ENCODE measurements at places on chromosomes 3 and 15.

- no peak for DNase-seq
Observed at GRCh38 chr3:134911586-134912548, 116.8 kb downstream of the EPHB1 start.

DNA sequence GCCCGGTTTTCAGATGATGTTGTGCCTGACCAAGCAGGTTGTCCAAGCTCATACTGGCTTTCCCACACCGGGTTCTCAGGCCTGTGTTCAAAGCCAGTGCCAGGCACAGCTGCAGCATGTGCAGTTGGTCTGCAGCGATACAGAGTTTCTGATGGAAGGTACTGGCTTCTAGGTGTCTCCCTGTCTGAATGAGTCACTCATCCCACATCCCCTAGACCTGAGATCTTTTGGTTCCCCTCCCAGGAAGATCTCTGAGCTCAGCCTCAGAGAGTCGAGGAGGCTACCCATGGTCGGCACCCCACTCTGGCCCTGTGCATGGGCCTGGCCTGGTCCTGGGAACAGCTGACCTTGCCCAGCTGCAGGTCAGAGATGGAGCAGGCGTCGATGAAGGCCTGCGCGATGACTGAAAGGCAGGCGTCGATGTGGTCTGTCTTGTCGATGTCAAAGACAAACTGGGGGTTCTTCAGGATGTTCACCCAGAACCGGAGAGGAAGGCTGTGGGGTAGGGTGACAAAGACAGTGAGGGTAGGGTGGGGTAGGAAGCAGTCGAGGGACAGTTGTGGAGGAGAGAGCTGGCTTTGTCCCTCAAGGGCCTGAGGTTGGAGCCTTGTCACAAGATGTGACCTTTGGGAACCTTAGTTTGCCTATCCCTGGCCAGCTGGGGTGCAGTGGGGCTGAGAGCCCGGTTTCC, 15.3 kb downstream of the H1-8 start:
- no peak for DNase-seq

GRCh38 chr3:12194669-12195161, 36.0 kb upstream of the TIMP4 start:
- no peak for DNase-seq

GRCh38 chr3:50226888-50227389, 9.1 kb upstream of the GNAI2 start:
- no peak for DNase-seq

GRCh38 chr3:168981396-168981795, 682.1 kb downstream of the MECOM start:
- DNase-seq = no peak

- DNase-seq = no peak
Observed at GRCh38 chr3:117219296-117219695, 509.7 kb downstream of the TUSC7 start.

GRCh38 chr15:66876421-66876730, 174.3 kb downstream of the SMAD6 start:
- DNase-seq = no peak

- no peak for DNase-seq
Observed at GRCh38 chr15:99441871-99442251, 123.9 kb upstream of the MEF2A start.

- DNase-seq = no peak
Observed at GRCh38 chr3:39819899-39820298, 10.5 kb downstream of the MYRIP start.

DNA sequence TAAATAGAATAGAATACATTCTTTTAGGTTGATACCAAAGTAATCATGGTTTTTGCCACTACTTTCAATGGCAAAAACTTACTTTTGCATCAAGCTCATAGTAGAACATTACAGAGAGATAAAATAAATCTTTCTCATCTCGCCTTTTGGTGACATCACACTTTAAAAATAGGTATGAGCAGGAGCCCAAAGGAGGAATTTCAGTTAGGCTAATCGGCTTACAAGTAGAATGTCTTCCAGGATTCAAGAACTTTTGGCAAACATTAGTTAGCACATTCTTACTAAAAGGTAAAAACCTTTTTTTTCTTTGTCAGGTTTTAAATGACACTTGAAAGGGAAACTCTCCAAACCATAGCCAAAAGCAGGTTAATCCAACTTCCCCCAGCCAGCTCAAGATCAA, 59.7 kb upstream of the CMSS1 start:
- DNase-seq = no peak

GRCh38 chr3:101146946-101147345, 153.7 kb upstream of the ABI3BP start:
- no peak for DNase-seq

DNA sequence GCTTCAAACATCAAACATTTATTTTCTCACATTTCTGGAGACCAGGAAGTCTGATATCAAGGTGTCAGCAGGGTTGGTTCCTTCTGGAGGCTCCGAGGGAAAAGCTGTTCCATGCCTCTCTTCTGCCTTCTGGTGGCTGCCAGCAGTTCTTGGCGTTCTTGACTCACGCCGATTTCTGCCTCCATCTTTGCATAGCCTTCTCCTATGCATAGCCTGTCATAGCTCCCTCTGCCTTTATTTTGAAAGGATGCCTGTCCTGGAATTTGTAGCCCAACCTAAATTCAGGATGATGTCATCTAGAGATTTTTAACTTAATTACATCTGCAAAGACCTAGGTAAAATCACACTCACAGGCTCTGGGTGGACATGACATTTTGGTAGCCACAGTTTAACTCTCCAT, 70.4 kb downstream of the RGMA start:
- no peak for DNase-seq

DNA sequence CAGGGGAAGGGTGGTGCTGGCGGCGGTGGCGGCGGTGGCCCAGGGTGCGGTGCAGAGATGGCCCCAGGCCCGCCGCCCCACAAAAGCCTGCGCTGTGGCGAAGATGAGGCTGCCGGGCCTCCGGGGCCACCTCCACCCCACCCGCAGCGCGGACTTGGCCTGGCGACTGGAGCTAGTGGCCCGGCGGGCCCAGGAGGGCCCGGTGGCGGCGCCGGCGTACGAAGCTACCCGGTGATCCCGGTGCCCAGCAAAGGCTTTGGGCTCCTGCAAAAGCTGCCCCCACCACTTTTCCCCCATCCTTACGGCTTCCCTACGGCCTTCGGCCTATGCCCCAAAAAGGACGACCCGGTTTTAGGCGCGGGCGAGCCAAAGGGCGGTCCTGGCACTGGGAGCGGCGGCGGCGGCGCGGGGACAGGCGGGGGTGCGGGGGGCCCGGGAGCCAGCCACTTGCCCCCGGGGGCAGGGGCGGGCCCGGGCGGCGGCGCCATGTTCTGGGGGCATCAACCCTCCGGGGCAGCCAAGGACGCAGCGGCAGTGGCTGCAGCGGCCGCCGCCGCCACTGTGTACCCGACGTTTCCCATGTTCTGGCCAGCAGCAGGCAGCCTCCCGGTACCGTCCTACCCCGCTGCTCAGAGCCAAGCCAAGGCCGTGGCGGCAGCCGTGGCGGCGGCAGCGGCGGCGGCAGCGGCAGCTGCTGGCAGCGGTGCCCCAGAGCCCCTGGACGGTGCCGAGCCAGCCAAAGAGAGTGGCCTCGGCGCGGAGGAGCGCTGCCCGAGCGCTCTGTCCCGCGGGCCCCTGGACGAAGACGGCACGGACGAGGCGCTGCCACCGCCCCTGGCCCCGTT, 1.6 kb downstream of the SKOR1 start:
- no peak for DNase-seq

- DNase-seq = no peak
Observed at GRCh38 chr3:132273036-132273435, 44.2 kb upstream of the ACP3 start.

DNA sequence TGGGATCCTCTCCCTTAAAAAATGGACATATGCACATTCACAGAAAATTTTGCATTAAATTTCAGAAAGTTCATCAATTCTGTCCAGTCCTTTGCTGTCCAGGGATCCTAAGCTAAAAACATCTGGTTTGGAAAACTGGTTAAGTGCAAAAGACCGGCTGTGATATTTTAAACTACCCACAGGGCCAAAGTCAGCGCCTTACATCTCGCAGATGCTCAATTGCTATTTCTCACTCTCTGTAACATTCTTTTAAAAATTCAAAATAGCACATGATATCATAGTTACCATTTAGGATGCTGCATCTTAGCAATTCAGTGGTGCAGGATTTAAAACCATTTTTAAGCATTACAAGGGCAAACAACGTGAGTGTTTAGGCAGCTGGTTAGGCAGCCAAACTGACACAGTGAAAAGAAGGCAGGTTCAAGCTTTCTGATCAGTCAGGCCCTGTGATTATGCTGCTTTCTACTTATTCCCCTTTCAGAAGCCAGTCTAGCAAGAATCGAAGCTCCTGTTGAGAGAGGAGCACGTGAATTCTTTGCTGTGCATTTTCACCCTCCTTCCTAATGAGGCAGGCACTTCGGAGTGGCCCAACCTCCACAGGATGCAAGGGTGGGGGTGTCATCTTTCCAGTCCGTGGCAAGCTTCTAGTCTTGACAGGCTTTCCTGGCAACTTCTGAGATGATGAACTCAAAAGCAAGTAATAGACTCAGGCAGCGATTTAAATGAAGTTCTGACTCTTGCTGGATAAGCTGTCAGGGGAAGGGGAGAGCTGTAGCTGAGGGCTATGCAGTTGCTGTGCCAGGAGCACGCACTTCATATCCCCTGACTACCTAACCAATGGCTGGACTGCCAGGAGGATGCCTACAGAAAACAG, 8.8 kb downstream of the PRICKLE2 start:
- no peak for DNase-seq

GRCh38 chr3:38453913-38454177, 155 bp downstream of the ACVR2B start:
- DNase-seq = no peak

DNA sequence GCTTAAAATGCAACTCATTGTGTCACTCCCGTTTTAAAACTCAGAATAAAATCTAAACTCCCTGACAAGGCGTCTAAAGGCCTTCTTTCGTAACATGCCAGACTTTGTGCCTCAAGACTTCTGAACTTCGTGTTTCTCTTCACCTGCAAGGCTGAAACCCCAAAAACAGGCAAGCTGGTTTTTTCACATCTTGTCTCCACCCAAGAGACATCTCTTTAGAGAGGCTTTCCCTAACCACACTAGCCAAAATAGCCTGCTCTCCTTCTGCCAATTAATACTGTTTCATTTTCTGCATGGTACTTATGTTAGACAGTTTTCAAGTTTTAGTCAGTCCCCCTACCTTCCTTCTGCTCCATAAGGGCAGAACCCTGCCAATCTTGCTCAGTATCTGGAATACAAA, 41.6 kb downstream of the RAF1 start:
- no peak for DNase-seq

DNA sequence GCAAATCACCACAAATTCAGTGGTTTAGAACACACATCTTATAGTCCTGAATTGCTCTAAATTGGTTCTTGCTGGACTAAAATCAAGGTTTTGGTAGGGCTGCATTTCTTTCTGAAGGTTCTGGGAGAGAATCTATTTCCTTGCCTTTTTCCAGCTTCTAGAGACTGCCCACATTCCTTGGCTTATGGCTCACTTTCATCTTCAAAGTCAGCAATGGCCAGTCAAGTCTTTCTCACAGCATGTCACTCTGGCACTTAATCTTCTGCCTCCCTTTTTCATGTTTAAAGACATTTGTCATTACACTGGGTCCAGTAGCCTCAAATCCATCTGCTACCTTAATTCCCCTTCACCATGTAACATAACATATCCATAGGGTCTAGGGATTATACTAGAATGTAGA, 149.0 kb downstream of the NEK10 start:
- no peak for DNase-seq

GRCh38 chr3:8914491-8914890, 48.8 kb downstream of the RAD18 start:
- no peak for DNase-seq

DNA sequence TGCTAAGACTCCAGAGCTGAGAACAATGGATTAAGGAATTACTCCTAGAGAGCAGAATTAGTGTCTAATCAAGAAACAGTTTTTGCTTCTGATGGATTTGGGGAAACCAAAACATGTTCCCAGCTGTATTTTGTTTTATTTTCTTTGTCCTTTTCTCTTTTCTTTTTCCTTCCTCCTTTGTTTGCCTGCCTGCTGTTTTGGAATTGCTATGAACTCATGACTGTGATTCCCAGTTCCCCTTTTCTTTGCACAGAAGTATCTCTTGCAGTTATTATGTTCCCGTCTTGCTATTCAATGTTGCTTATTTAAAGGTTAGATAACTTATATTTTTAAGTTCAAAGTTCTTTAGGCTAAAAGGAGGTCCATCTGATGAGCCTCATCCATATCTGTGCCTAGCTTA, 77.0 kb upstream of the GBE1 start:
- no peak for DNase-seq

GRCh38 chr3:81326245-81326644, 435.2 kb downstream of the GBE1 start:
- no peak for DNase-seq

- DNase-seq = no peak
Observed at GRCh38 chr3:174460831-174461230, 398.3 kb upstream of the NAALADL2 start.

DNA sequence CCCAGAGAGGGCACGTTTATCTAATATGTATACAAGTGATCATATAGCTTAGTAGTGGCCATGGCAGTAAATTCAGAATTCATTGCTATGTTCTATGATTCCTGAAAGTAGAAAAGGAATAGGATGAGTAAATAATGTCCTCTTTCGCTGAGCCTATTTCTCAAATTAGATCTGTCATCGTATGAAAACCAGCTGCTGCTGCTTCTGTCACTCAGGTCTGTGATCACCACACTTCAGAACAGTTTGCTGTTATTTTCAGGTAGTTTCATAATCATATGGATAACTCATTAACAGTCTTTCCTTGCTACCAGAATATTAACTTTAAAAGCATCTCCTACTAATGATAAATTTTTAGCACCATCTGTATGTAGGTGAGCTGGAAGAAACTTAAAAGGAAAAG, 289.1 kb upstream of the AZI2 start:
- no peak for DNase-seq

All from NCI-H1105 (cell line).